Epithelial cell of proximal tubule (primary cell): ENCODE measurements at places on chromosomes 11 and 22. TPM values are rescaled to one million over a fixed set of nuclear protein-coding genes. Genes with fewer than 3 reads are reported as not detected.

OR52A1 gene
- not detected in 2 replicates for total RNA-seq

- DNase-seq, result no peak
Measured at GRCh38 chr22:42772647-42773046, 52.0 kb upstream of the A4GALT start.

DNA sequence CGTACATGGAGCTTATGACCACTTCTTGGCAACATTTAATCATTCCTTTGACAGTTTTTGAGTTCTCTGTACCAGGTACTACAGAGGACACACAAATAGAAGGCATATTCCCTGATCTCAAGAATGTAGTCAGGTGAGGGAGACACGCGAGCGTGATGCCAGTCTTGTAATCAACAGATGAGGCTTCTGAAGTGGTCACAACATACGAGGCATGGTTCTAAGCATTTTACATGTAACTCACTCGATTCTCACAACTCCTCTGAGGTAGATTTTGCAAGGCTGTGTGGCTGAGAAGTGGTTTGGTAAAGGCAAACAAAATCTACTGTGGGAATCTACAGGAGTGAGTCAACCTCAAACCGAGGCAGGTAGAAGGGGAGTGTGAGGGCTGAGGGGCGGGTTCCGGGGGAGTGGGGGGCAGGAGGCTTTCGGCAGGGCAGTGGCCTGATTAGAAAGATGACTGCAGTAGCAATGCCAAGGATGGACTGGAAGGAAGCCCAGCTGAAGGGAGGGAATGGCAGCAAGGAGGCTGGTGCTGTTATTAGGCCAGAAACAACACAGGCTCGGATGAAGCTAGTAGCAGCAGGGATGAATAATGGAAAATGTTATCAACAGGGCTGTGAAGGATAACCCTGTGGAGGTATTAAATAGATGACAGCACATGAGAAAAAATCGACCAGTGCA, 63.8 kb downstream of the ST14 start:
- DNase-seq, result no peak

DNA sequence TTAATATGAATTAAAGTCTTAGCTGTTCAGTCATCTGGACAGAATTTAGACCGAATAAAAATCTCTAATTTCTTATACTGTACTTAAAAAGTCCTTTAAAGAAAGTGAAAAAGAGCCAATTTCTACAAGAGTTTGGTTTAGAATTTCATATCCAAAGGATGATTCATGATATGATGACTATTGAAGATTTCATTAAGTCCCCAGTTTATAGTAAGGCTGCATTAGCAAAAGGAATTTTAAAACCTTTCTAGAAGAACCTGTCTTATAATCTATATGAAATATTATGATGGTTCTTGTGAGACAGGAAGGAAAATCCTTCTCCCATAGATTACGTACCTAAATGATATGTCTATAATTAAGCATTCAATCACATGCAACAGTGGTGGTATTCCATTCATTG, 34.8 kb downstream of the TSG101 start:
- DNase-seq, result no peak

DNA sequence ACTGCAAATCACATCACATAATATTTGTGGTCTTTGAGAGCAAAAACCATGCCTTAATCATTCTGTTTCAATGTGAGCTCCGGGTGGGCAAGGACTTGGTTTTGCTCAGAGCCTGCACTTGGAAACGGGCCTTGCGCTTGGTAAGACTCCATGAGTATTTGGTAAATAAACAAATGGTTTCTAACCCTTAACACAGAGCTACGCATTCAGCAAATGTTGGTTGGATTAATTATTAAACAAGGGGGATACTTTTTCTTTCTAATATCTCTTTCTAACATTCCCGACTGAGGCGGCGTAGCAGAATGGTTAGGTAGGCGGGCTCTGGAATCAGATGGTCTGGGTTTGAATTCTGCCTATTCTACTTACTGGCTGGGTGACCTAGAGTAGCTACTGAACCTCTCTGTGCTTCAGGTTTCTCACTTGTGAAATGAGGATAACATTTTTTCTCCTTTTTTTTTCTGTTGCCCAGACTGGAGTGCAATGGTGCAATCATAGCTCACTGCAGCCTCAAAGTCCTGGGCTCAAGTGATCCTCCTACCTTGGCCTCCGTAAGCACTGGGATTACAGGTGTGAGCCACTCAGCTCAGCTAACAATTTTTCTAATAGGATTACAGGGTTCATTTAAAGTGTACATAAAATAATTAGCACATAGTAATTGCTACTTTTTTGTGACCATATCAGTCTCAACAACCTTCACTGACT, 3.4 kb upstream of the FAM83F start:
- no peak for DNase-seq

DNA sequence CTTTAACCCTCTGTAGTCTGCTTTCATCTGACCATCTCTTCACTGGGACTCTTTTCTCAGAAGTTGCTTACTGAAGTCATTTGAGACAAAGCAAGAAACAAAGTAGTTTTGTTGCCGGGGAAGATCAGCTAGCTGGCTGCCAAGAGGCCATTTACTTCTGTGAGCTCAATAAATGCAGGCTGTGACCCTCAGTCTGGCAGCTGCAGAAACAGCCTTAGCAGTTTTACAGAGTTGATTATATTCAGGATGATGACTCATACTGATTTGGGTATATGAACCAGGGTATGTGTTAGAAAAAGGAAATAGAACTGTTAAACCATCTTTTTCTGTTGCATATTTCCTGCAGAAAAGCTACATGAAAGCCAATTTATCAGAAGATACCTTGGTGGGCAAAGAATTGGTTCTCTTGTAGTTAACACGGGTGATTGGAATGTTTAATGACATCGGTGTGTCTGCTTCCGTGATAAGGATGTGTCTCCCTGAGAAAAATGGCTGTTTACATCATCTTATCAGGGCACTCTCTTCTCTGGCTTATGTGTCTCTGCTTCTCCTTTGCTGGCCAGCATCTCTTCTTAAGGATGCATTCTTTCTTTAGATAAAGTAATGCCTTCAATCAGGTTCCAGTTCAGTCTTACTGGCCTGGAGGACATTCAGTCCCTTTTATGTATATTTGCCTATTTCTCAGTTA, 18.5 kb downstream of the FIBIN start:
- DNase-seq, result no peak

CARD18 gene
- not detected in 2 replicates for total RNA-seq

DNA sequence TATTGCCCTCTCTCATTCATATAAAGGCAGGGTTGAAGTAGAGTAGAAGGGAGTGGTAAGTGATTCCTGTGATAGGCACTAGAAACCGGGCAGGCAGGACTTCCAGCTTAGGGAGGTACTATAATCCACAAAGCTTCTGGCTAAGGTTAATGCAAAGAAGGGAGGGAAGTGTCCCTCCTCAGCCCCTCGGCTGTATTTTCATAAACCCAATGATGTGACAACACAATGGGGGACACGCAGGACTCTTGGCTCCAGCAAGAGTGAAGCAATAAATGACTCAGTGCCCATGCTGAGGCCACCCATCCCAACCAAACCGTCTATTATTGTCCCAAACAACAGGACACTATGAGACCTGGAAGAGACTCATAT, 90.7 kb downstream of the ETS1 start:
- no peak for DNase-seq

GRCh38 chr11:46242041-46242951, 35.2 kb upstream of the CREB3L1 start:
- no peak for DNase-seq

DNAL4 gene
- 12.2 and 19.9 TPM in 2 replicates for total RNA-seq

DNA sequence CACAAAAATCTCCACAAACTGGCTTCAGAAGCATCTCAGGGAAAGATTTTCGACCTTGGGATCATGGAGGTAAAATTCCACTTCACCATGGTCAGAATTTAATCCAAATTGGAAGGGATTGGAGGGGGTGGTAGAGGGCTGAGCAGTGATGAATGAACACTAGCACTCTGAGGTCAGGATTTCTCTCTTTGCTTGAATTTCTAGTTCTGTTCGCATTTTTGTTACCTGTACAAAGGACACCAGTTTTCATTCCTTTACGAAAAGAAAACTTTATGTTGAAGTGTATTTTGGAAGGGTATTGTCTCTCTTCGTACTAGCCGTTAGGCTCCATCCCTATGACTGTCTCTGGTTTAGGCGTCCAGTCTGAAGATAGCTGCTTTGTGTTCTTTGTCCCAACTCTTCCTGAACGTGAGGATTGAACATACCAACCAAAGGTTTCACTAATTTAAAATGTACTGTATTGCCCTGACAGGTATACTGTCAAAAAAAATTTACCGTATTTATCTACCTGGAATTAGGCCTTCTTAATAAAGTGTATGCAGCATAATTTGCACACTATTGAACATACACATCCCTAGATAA, 772 bp downstream of the GRAP2 start:
- no peak for DNase-seq

DNA sequence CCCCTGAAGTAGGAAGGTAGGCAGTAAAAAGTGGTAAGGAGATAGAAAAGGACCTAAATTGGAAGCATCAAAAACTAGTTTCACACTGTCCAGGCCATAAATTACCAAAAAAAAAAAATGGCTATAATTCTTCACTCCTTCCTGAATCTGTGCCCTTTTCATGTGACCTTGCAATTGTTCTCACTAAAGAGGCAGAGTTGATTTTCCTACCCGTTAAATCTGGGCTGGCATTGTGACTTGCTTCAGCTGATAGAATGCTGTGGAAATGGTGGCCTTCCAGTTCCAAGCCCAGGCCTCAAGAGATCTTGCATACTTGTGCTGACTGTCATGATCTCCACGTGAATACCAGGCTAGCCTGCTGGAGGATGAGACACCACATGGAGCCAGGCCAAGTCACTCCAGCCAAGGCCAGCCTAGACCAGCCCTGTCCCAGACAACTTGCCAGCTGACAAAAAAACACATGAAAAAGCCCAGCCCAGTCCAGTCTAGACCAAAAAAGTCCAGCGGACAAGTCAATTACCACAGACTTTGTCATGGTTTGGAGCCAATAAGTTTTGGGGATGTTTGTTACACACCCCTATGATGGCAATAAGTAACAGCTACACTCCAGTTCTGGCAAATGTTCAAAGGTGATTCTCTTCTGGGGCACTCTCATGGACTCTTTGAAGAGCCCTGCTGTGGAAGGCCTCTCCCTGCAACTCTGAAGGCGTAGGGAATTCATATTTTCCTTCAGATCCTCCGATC, 51.4 kb upstream of the NUP50 start:
- no peak for DNase-seq

CREB3L1 gene
- total RNA-seq, result 0.29 and 2.4 TPM in 2 replicates

- no peak for DNase-seq
Measured at GRCh38 chr11:44005956-44006355, 41.8 kb upstream of the ACCSL start.

GRCh38 chr22:49955581-49956417, 4.8 kb upstream of the PIM3 start:
- DNase-seq, result no peak

GRCh38 chr11:46330563-46331281, 16.5 kb upstream of the DGKZ start:
- DNase-seq, result no peak

GRCh38 chr11:27060816-27061460, 20.3 kb downstream of the BBOX1 start:
- no peak for DNase-seq

CCDC73 gene
- not detected in 2 replicates for total RNA-seq

C11orf42 gene
- total RNA-seq, result not detected in 2 replicates

DNA sequence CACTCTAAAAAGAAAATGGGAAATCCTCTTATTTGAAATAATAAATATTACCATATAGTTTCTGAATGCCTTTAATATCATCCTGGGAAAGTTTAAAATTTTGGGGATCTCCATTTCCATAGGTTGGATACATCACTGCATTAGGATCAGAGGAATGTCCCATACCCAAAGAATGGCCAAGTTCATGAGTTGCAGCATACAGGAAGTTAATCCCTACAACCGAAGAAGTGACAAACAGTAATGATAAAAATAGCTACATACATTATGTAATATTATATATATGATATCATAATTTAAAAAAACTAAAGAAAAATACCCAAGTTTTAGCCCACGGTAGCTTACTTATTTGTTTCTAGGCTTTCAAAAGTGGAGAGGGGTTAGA, 7.4 kb downstream of the MMP7 start:
- DNase-seq, result no peak

A4GALT gene
- total RNA-seq, result 16.2 and 17.8 TPM in 2 replicates

GRCh38 chr11:11356842-11357241, 3.8 kb upstream of the CSNK2A3 start:
- no peak for DNase-seq

DNA sequence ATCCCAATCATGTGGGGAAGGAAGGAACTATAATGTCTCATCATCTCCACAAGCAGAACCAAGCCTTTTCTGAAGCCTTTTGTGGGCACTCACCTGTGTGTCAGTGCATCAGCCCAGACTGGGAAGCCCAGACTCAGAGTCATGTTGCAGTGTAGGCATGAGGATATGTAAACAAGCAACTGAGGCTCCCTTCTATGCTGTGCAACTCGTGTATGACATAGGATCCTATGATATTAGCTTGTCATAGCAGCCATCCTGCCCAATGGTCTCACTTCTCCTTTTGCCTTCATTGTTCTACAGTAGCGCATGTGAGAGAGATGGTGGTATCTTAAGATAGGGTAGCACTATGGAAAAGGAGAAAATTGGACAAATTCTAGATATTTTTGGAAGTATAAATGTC, 103.4 kb upstream of the OLFML1 start:
- DNase-seq, result no peak

PPFIA1 gene
- 18.0 and 23.9 TPM in 2 replicates for total RNA-seq

DNA sequence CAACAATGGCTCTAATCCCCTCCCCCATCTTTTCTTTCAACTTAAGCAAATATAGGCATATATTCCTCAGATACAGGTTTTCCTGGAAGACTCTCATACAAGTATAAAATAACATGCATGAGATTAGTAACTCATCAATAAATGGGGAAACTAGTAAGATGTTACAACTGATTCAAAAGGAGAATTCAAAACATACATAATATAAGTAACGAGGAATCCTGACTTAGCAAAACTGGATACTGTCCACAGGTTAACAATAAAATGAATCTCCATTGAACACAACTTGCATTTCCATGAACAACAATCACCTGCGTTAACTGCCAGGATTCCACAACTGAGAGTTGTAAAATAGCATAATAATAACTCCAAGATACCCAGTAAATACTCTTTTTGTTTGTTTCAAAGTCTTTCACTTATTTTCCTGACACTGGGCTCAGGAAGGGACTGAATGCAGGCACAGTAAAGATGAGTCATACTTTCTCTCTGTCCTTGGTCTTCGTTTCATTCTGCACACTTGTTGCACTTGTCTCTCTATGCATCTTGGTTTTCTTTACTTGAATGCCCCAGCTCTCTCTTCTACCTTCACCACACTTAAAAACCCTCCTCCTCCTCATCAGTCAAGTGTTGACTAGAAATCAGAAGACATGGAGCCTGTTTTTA, 8.1 kb downstream of the APIP start:
- no peak for DNase-seq

DNA sequence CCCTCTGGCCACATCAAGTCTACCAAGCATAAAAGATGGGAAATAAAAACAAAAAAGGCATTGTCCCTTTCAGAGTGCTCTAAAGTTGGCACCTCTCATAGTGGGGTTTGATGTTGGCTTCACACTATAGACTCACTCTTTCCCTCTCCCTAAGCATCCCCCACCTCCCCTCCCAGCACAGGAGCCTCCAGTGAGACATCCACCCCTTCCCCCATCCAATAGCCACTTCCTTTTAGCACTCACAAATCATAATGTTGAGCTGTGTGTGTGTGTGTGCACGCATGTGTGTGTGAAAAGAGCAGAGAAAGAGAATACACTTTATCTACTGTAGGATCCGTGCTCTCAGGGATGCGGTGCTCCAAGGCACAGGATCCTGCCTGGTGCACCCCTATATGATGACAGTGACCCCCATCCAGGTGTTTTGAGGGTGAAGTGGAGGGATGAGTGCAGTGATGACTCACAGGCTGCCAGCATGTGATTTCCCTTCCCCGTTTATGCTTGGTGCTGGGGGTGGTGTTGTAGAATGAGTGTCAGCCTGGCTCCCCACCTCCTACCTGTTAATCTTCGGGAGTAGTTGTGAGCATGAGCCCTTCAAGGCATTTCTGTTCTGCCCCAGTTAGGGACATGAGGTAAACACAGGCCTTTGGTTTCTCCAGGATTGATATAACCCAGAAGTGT, 235.2 kb upstream of the B3GAT1 start:
- no peak for DNase-seq
